ENCODE measurements at places on chromosomes 16 and 17.

- no peak for DNase-seq
Observed at GRCh38 chr17:40457964-40458791, 14.9 kb downstream of the IGFBP4 start.

DNA sequence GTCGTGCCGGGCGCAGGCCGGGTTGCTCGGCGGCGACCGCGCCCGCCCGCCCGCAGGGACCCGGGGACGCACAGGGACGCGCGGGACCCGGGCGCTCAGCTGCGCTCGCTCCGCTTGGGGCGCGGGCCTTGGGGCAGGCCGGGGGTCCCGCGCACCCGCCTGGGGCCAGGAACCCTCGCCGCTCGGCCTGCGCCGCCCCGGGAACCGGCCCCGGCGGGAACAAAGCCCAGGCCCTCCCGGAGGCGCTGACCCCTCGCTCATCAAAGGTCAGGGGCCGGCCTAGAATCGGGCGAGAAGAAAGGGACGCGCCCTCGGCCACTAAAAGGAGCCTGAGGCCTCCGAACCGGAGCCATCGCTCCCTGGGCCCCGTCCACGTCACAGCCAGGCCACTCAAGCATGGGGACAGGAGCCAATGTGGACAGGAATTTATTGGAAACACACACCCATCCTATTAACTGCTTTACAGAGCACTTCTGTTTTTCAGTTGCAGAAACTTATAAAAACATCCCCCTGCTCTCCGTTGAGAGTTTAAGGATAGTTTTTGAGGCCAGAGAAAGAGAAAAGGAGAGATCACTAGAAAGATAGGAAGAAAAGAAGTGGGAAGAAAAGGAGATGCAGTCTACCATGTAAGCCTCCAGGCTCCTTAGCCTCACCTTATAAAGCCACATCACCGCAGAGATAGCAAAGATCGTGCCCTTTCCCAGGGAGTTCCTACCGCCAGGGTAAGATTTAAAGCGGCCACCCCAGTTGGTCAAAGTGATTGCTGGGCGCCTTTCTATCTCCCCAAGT lies 558 bp upstream of the ZFHX3 start:
- DNase-seq, result no peak

- DNase-seq, result no peak
Observed at GRCh38 chr17:43662413-43663141, 855 bp upstream of the MEOX1 start.

- no peak for DNase-seq
Observed at GRCh38 chr16:86281421-86281820, 228.9 kb upstream of the FOXF1 start.

- no peak for DNase-seq
Observed at GRCh38 chr17:32461498-32461852, 17.2 kb downstream of the PSMD11 start.

DNA sequence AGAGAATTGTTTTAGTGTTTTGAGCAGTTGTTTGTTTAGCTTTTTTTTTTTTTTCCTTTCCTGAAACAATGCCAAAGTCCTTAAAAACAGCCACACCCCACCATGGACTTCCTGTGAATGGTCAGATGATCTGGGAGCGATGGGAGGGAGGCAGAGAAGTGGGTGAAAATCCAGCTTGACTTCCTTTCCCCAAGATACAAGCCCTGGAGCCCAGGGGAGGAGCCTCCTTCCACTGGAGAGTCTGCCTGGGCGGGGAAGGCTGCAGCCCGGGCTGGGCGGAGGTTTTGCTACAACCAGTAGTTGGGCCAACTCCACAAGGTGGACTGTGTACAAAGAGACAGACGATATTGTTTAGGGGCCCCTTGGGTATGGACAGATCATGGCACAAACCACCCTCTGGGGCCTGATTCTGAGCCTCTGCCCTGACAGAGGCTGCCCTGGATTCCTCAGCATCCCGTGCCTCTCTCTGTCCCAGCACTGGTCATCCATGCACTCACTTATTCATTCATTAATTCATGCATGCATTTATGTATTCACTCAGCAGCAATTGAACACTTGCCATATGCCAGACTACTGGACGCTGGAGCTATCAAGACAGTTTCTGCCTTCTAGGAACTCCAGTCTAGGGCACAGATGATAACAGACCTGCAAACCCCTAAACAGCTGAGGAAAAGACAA lies 29.8 kb downstream of the WSB1 start:
- no peak for DNase-seq

- DNase-seq, result no peak
Observed at GRCh38 chr17:35694906-35695305, 36.5 kb upstream of the RASL10B start.

GRCh38 chr17:27469256-27469655 lies 13.0 kb downstream of the KSR1 start:
- DNase-seq, result no peak

DNA sequence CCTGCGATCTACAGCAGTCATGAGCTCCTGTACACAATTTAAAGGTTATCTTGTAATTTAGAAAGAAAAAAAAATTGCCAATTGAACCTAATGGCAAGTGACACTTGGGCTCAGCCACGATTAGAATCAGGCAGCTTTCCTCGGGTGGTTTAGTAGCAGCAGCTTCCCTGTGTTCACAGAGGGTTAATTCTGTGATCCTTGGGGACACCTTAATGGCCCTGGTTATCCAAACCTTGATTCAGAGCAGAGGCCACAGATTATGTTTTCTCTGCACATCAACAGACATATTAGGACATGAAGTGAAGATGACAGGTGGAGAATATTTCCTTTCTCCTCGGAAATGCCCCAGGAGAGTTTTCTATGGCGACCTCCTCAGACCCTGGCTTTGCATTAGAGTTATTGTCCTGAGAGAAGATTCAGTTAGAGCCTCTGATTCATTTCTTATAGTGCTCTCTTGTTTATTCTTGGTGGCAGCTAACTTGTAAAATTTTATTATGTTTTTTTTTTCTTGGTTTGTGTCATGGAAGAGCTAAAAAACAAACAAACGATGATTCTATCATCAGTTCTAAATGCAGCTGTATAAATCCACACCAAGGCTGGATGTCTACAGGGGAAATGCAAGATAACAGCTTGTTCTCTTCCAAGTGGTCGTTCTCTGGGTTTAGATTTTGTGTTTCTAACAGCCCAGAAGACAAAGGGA lies 351.2 kb upstream of the DYNLRB2 start:
- DNase-seq, result no peak

DNA sequence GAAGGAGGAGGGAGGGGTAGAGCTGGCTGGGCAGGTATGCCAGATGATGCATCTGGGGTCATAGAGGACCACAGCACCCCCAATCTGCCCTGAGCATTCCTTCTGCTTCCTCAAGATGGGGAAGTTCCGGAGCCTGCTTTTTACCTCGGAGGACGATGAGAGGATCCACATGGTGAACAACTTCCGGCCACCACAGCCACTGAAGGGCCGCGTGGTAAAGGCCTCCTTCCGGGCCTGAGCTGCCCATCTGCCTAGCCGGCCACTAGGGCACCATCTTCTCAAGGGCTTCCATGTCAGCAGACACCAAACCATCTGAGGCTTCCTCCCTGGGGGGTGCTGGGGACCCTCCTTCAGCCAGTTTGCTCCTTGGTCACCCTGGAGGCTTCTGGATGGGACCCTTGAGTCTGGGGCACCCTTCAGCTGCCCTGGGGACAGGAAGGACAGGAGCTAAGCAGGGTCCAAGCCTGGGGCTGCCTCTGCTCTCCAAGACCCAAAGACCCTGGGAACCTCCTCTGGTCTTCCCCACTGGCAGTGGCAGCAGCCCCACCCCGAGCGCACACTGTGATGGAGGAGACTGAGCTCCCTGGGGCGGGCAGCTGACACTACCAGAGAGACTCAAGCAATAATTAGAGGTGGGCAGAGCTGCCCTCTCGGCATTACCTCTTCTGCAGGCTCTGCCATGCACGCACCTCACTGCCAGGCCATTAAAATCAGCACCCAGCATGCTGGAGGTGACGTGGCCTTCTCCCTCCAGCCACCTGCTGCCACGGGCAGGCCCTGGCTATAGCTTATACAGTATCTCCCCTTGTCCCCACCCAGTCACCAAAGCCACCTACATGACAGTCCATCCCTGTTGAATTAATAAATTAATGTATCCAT lies 9.3 kb downstream of the CA7 start:
- no peak for DNase-seq

- DNase-seq, result no peak
Observed at GRCh38 chr17:3729881-3730280, 6.2 kb downstream of the HASPIN start.

All from NCI-H524 treated with DMSO at 0.1 percent for 48 hours (cell line).